Aorta (tissue), 5 donors: ENCODE measurements at places on chromosomes 7 and 10. TPM values are rescaled to one million over a fixed set of nuclear protein-coding genes. Genes with fewer than 3 reads are reported as not detected.

GRCh38 chr10:75375838-75376237, 25.7 kb downstream of the ZNF503 start:
- DNase-seq, result no peak

- no peak for DNase-seq
Measured at GRCh38 chr10:32412499-32412853, 33.5 kb upstream of the CCDC7 start.

GRCh38 chr7:3092468-3092867, 48.8 kb upstream of the CARD11 start:
- DNase-seq, result peak; percentile 62

DNA sequence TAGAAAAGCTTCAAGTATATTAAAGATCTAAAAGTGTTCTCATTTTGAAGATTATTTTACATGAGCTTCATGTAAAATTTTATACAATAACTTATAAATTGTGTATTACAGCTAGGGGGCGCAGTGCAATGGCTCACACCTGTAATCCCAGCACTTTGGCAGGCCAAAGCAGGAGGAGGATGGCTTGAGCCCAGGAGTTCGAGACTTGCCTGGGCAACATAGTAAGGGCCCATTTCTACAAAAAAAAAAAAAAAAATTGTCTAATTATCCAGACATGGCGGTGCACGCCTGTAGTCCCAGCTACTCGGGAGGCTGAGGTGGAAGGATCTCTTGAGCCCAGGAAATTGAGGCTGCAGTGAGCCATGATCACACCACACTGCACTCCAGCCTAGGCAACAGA, 16.6 kb downstream of the ACBD5 start:
- no peak for DNase-seq

Gene AFAP1L2
- total RNA-seq, result 19.3 TPM

- DNase-seq, result no peak
Measured at GRCh38 chr10:34985823-34986222, 104.3 kb downstream of the CUL2 start.

Gene SNX10
- 4.5 TPM for total RNA-seq

DNA sequence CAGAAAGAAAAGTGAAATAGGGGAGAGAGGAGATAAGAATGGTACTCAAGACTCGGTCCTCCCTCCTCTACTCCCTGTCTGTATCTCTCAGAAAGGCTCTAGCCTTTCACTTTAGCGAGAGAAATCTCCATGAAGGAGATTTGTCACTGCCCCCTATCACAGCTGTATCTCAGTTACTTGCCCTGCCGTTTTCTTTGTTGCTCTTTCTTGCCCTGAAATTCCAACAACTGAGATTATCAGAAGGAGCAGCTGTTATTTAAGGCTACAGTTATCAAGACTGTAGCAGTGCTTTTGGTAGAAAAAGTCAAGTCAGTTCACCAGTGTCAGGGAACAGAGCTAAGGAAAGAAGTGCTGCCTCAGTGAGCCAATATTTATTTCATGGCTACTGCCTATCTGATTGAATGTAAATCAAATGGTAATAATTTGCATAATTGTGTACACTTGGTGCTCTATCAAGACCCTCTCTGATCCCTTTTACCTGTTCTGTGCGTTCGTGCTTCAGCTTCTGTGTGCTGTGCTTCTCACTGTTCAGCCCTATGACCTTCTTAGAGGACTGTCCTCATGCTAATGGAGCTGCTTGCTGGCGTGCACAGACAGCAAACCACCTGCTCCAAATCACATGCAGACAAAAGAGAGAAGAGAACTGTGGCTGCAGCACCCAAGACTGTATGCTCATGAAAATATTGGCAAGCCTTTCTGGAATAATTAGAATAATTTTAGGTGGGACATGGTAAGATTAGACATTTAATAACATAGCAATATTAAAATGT, 180.2 kb upstream of the FAM3C start:
- no peak for DNase-seq

- no peak for DNase-seq
Measured at GRCh38 chr7:155348806-155349205, 51.1 kb downstream of the INSIG1 start.

Gene NUTM2E
- total RNA-seq, result not detected

GRCh38 chr7:73504017-73504416, 18.1 kb downstream of the BAZ1B start:
- no peak for DNase-seq

Gene ADAM22
- total RNA-seq, result 8.4 TPM
